Fibroblast of skin of right quadriceps (primary cell): ENCODE measurements at places on chromosomes 1 and 21.

DNA sequence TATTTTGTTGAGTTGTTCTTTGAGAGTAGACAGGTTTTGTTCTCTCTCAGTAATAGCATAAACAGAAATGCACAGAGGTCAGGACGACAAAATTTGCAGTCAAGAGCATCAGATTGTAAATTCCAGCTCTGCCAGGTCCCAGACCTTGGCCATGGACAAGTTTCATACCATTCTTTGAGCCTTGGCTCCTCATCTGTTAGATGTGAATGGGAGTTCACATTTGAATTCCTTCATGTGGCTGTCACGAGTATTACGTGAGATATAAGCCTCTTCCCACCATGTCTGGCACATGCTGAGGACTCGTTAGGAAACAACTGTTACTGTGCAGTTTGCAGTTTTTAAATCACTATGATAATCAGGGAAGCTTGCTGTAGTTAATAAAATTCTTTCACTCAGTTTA, 93.2 kb upstream of the KCTD3 start:
- peak; percentile 54 for DNase-seq

DNA sequence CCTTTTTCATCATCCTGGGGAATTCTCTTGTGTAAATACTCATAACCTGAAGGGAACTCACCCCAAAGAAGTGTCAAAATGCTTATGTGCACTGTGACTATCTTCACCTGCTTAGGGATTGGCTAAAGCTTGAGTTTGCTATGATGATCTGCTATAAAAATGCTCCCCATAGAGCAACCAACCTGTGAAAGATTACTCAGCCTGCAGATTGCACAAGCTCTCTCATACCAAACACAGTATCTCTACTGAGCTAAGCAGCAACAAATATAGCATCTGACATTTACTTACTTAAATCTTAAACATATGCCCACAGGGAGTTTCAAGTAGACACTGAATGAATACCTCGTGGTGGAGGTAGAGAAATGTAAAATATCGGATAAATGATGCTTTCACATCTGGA, 725.8 kb downstream of the MRPL39 start:
- peak; percentile 36 for DNase-seq

GRCh38 chr1:173224949-173225348, 17.8 kb upstream of the TNFSF4 start:
- DNase-seq, result peak; percentile 9

DNA sequence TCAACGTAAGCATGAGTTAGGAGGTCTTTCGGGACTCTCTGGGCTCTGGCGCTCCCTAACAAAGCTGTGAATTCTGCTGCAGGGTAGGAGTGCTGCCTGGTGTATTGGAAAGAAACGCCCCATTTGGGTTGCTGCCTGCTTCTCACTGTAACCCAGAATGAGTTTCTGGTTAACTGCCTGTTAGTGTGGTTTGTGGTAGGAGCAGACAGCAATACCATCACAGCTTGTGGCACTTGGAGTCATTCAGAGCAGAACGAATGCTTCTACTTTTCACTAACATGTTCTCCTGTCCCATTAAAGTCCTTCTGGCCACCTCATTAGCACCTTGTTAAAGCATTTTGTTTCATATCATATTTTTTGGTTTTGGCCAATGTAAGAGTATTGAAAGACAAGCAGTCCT, 18.1 kb downstream of the MAP3K7CL start:
- DNase-seq, result peak; percentile 80

DNA sequence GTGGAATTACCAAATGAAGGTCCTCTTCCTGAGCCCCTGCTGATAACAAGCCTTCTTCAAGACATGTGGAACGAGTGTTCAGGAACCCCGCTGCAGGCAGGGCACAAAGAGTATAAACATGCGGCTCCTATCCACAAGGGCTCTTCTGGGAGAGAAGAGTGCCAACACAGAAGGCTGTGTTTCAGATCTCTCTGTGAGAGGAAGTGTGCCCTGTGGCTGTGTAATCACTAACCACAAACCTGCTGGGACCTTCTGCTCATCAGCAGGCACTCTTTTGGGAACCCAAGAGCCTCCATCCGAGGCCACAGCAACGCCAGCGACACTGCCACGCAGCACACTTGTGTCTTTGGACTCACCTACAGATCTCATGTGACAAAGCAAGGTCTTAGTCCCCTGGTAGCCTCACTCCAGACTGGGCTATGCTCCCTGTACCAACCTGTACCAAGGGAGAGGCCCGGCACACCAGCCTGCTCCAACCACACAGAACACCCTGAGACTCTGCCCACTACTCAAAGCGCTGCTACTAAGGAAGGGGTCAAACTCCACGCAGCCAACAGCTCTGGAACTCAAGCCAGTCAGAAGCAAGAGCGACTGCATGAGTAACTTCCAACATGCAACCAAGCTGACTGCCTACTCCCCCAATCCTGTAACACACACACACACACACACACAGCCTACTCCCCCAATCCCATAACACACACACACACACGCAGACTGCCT, 7.8 kb downstream of the PTTG1IP start:
- DNase-seq, result no peak

GRCh38 chr21:33962290-33962689, 46.7 kb upstream of the ATP5PO start:
- no peak for DNase-seq

DNA sequence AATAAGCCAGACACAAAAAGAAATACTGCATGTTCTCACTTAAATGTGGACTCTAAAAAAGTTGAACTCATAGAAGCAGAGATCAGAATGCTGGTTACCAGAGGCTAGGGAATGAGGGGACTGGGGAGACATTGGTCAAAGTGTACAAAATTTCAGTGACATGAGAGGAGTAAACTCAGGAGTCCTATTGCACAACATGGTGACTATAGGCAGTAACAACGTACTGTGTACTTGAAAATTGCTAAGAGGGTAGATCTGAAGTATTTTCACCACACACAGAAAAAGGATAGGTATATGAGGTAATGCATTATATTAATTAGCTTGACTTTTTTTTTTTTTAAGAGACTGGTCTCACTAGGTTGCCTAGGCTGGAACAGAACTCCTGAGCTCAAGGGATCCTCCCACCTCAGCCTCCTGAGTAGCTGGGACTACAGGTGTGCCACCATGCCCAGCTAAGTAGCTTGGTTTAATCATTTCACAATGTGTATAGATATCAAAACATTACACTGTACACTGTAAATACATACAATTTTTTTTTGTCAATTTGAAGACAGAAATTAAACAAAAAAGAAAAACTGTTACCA, 7.4 kb downstream of the ZNF496 start:
- no peak for DNase-seq

GRCh38 chr1:202411422-202411821, 62.9 kb downstream of the PPP1R12B start:
- no peak for DNase-seq

GRCh38 chr1:208209896-208210589, 34.1 kb downstream of the PLXNA2 start:
- DNase-seq, result no peak

GRCh38 chr1:51561702-51562101, 42.6 kb upstream of the EPS15 start:
- no peak for DNase-seq

DNA sequence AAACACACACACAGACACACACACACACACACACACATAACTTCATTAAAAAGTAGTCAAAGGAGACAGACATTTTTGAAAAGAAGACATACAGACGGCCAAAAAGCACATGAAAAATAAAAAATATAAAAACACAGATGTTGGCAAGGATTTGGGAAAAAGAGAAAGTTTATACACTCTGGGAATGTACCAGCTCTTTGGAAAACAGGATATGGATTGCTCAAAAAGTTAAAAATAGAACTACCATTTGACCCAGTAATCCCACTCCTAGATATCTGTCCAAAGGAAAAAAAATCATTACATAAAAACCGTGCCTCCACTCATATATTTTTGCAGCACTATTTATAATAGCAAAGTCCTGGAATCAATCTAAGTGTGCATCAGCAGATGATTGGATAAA, 128.4 kb upstream of the C21orf91 start:
- no peak for DNase-seq

DNA sequence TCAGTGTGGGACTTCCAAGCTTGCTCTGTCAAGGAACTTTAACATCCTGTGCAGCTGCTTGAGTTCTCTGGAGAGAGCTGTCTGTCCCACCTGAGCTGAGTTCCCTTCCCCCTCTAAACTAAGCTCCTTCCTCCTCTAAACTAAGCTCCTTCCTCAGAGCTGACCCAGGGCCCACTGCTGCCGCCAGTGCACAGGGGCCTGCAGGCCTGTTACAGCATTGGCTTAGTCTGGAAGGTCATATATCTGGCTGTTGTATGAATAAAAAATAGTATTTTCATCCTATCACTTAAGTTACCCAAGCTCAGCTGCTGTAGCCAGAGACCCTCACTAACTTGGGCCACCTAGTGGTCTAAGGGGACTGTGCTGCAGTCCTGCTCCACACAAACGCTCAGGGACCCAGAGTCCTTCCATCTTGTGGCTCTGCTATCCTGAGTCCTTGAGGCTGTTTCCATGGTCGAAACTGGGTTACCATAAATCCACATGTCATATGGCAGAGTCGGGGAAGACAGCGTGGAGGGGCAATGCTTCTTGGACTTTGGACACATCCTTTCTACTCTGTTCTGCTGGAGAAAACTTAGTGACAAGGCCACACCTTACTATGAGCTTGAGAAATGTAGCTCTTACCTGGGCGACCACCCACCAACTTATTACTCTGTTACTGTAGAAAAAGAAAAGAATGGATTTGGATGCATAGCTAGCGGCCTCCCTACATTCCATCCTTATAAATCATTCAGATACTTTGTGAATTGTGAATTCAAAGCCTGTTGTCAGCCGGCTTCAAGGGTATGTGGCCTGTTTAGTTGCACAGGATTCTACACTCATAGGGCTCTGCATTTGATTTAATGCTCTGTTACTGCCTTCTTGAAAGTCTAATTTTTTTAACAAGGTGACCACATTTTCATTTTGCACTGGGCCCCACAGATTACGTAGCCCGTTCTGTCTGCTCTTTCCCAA, 71.4 kb upstream of the GCLM start:
- peak; percentile 45 for DNase-seq
